ENCODE measurements at places on chromosomes 5 and 9. TPM values are rescaled to one million over a fixed set of nuclear protein-coding genes. Genes with fewer than 3 reads are reported as not detected.

GRCh38 chr9:77505232-77505631 lies 142.9 kb downstream of the GNA14 start:
- DNase-seq: no peak

- DNase-seq: no peak
These were observed 7.9 kb downstream of the CMYA5 start for GRCh38 chr5:79697222-79698170.

GRCh38 chr5:150021491-150022157 lies 21.1 kb downstream of the HMGXB3 start:
- DNase-seq: no peak

DNA sequence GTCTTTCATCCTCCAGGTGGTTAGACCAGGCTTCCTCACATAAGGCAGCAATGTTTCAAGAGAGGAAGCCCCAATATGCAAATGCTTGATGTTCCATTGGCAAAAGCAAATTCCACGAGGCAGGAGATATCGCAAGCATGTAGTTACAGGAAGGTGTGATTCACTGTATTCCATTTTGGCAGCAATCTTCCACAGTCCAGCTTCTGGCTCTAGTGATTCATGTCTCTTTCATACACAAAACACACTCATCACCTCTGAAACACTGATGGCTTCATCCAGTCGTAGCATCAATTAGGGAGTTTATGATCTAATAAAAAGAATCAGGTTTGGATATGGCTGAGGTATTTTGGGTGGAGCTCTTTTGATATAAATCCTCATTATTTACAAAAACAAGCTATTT lies 552.2 kb upstream of the RIOK2 start:
- DNase-seq: no peak

The PCDHB7 gene
- 6.0 TPM for polyA plus RNA-seq

Data from right lung (tissue), 10 donors.